ENCODE measurements at places on chromosomes 1 and 21.

DNA sequence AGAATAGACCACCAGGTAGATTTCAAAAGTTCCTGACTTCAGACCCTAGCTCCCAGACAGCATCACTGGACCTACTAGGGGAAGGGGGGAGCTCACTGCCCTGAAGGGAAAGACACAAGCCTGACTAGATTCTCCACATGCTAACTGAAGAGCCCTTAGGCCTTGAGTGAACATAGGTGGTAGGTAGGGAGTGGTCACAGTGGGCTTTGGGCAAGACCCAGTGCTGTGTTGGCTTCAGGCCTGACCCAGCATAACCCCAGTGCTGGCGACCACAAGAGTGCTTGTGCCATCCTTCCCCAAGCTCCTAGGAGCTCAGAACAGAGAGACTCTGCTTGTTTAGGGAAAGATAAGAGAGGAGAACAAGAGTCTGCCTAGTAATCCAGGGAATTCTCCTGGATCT is 51.1 kb upstream of the ACADM start:
- no peaks in the 10 kb centered on the region for H3K27me3 ChIP-seq
- no peaks in the 10 kb centered on the region for H3K36me3 ChIP-seq
- no peak overlapping the region for H3K4me3 ChIP-seq
- H3K4me1 ChIP-seq = peaks cover 36% of the 10 kb centered on the region
- H3K27ac ChIP-seq = peak overlapping the region; percentile 91

GRCh38 chr1:59827055-59827643 is 12.4 kb downstream of the HOOK1 start:
- no peaks in the 10 kb centered on the region for H3K36me3 ChIP-seq
- DNase-seq = no peak
- H3K4me1 ChIP-seq = no peaks in the 10 kb centered on the region

DNA sequence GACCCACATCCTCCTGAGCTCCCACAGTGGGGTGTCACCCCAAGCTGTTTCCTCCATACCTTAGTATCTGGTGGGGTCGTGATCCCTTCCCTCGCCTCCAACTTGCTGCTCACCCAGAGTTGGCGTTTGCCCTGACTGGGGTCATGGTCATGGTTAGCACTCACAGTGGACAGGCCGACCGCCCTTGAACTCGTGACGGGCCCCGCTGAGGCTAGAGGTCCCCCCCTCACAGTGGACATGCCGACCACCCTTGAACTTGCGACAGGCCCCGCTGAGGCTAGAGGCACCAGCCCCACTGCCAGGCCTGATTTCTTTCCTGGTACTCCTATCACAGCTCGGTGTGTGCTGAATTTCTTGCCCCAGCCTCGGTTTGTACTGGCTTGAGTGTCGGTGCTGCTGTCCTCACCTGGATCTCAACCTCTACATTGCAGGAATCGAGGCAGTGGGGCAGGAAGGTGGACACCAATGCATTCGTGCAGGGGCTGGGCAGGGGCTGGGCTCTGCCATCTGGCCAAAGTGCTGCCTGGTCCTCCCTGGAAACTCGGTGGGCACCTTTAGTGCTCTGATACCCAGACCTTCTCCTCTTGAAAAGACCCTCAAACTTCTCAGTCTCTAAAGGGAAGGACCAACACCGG is 37.5 kb upstream of the AJAP1 start:
- H3K4me3 ChIP-seq = no peak overlapping the region
- no peak overlapping the region for H3K27ac ChIP-seq
- DNase-seq = no peak
- H3K27me3 ChIP-seq = no peaks in the 10 kb centered on the region
- H3K36me3 ChIP-seq = no peaks in the 10 kb centered on the region

- H3K36me3 ChIP-seq = peaks cover 10% of the 10 kb centered on the region
- H3K4me1 ChIP-seq = peaks cover 3% of the 10 kb centered on the region
- no peaks in the 10 kb centered on the region for H3K27me3 ChIP-seq
- no peak overlapping the region for H3K27ac ChIP-seq
- no peak overlapping the region for H3K4me3 ChIP-seq
These were observed 95.3 kb downstream of the PIK3R3 start for GRCh38 chr1:46036894-46037839.

- peak; percentile 52 for DNase-seq
- no peak overlapping the region for H3K27ac ChIP-seq
These were observed 112.3 kb upstream of the NFIA start for GRCh38 chr1:60969971-60970509.

DNA sequence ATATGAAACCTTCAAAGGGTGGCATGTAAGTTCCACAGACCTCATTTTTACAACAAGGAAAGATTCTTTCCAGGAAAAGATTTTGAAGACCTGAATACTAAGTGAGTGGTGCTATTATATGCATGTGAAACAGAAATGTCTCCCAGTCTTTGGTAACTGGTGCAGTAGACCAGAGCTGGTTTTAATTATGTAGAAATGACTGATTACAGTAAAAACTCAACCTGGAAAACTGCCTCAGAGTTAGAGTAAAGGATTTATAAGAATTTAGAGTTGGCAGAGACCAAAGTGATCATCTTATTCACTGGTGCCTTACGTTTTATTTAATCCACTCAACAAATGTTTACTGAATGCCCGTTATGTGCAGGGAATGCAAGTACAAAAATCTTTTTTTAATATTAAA is 30.2 kb upstream of the LRRC8D start:
- H3K27me3 ChIP-seq = no peaks in the 10 kb centered on the region
- no peak overlapping the region for H3K4me3 ChIP-seq
- H3K4me1 ChIP-seq = peaks cover 8% of the 10 kb centered on the region
- DNase-seq = no peak
- no peak overlapping the region for H3K27ac ChIP-seq

DNA sequence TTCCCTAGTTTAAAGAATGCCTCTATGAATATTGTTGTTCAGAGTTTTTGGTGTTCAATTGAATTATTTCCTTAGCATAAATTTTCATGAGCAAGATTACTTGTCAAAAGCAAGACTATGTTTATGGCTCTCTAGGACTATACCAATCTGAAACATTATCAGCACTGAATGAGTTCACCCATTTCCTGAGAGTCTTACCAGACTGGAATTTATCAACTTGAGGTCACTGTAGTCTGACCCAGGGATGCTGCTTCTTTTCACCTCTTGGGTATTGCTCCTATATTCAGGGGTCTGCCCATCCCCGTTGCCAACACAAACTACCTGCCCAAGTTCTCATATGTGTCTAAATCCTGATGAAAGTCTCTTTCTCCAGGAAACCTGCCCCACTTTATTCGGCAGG is 42.6 kb downstream of the OPTC start:
- no peak for DNase-seq
- H3K4me3 ChIP-seq = no peak overlapping the region
- H3K36me3 ChIP-seq = no peaks in the 10 kb centered on the region
- peaks cover 32% of the 10 kb centered on the region for H3K27me3 ChIP-seq
- H3K27ac ChIP-seq = no peak overlapping the region

- no peaks in the 10 kb centered on the region for H3K27me3 ChIP-seq
- no peak overlapping the region for H3K4me3 ChIP-seq
- peaks cover 43% of the 10 kb centered on the region for H3K4me1 ChIP-seq
- no peaks in the 10 kb centered on the region for H3K36me3 ChIP-seq
- DNase-seq = peak; percentile 35
These were observed 459.2 kb upstream of the RUNX1 start for GRCh38 chr21:35508139-35508888.

GRCh38 chr1:199322278-199322677 is 683.4 kb downstream of the PTPRC start:
- H3K4me1 ChIP-seq = no peaks in the 10 kb centered on the region
- H3K27me3 ChIP-seq = no peaks in the 10 kb centered on the region
- no peak for DNase-seq

- no peak overlapping the region for H3K4me3 ChIP-seq
- 0 out of 2 replicates have a peak, but pooled peaks cover 3% of the 10 kb centered on the region for H3K4me1 ChIP-seq
- H3K27me3 ChIP-seq = peaks cover 11% of the 10 kb centered on the region
- H3K36me3 ChIP-seq = no peaks in the 10 kb centered on the region
- no peak for DNase-seq
These were observed 98.2 kb downstream of the EPHB2 start for GRCh38 chr1:22808676-22809483.

DNA sequence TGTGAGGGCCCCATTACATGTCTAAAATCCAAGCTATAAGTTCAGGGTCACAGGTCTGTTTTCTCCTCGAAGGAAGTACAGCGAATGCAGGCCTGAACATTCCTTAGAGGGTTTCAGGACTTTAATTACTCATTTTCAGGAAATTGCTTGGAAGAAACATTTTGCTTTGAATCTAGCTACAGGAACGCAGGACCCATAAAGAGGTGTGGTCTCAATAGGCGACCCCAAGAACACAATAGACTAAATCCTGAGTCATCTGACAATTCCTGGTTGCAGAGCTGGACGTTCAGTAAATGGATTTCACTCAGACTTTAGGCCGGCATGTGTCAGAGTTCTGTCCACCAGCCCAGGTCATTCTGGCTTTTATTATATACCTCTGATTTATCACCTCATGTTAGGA is 1.0 kb upstream of the ERG start:
- DNase-seq = no peak
- H3K27ac ChIP-seq = no peak overlapping the region
- H3K4me1 ChIP-seq = no peaks in the 10 kb centered on the region
- peaks cover 17% of the 10 kb centered on the region for H3K27me3 ChIP-seq
- H3K4me3 ChIP-seq = no peak overlapping the region

DNA sequence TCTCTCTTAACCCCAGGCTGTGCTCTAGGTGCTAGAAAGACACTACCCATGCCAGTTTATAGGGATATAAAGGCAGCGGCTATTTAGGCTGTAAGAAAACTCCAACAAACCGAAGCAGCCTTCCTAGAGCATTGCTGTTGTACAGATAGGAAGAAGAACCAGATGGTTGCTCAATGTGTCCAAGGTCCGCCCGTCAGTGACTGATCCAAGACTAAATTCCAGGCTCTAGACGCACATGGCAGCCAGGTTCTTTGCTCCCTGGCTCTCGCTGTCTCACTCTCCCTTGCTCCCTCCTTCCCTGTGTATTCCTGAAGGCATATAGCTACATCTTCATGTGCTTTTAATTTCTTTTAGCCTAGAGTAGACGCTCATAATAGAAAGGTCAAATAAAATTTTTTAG is 303.4 kb downstream of the KIF26B start:
- no peaks in the 10 kb centered on the region for H3K36me3 ChIP-seq
- no peak for DNase-seq
- H3K4me3 ChIP-seq = no peak overlapping the region
- no peak overlapping the region for H3K27ac ChIP-seq
- H3K4me1 ChIP-seq = no peaks in the 10 kb centered on the region
- H3K27me3 ChIP-seq = peaks cover 16% of the 10 kb centered on the region

GRCh38 chr1:101453844-101454243 is 217.0 kb downstream of the S1PR1 start:
- no peak overlapping the region for H3K27ac ChIP-seq
- H3K4me1 ChIP-seq = no peaks in the 10 kb centered on the region
- DNase-seq = no peak
- H3K4me3 ChIP-seq = no peak overlapping the region
- H3K36me3 ChIP-seq = no peaks in the 10 kb centered on the region

DNA sequence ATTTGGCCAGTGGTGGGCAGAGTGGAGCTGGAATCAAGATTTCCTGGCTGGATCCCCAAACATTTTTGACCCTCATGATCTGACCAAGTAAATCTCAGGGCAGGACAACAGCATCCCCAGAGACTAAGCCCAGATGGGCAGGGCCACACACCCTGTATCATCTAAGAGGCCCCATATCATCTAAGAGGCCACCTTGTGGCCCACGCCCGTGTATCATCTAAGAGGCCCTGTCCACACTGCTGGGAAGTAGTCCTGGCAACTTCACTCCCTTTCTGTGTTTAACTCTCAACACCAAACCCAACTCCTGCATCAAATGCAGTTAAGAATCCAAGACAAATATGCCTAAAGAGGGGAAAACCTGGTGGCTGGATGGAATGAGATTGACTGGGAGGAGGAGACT is 81.6 kb upstream of the SSX2IP start:
- no peak overlapping the region for H3K27ac ChIP-seq
- H3K4me3 ChIP-seq = no peak overlapping the region
- no peak for DNase-seq
- no peaks in the 10 kb centered on the region for H3K36me3 ChIP-seq

DNA sequence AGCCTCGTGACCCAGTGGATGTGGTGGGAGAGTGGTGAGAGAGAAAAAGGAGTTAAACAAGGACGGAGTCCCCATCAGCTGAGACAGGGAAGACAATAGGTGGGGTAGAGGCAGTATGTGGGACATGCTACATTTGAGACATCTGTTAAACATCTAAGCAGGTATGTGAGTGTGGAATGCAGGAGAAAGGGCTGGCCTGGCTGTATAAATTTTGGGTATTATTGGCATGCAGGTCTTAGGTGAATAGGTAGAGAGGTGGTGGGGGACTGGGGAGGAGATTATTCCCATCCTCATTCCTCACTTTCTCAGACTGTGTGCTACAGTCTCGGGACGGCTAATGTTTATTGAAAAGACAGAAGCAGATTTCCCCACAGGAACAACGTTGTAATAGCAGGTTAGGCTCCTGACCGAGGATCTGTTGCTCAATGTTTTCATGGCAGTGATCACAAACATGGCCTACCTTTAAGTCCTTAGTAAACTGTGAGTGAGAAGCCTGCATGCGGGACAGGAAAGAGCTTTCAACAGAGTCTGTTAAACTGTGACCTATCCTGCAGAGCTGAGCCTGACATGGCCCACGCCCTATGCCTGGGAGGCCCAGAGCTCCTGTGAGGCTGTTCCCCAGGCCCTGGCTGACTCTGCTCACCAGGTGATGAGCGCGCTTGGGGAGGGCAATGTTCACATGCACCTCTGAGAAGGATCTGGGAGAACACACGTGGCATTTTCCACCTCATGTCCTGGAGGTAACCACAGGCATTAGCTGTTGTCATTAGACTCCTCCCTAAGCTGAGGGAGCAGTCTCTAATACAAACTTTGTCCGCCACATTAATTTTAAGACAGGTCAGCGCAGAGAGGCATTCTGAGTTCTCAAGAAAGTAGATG is 16.5 kb downstream of the VSIG8 start:
- no peaks in the 10 kb centered on the region for H3K36me3 ChIP-seq
- H3K27me3 ChIP-seq = peaks cover 18% of the 10 kb centered on the region
- no peak overlapping the region for H3K27ac ChIP-seq
- no peak for DNase-seq
- no peaks in the 10 kb centered on the region for H3K4me1 ChIP-seq
- H3K4me3 ChIP-seq = no peak overlapping the region

- H3K4me3 ChIP-seq = peak overlapping the region; percentile 59
- no peak for DNase-seq
- peak overlapping the region; percentile 72 for H3K27ac ChIP-seq
These were observed 478 bp downstream of the C2CD2 start for GRCh38 chr21:41953249-41953830.

- no peak overlapping the region for H3K4me3 ChIP-seq
- H3K36me3 ChIP-seq = no peaks in the 10 kb centered on the region
- H3K4me1 ChIP-seq = no peaks in the 10 kb centered on the region
- DNase-seq = no peak
These were observed 256.6 kb upstream of the RGS18 start for GRCh38 chr1:191901651-191902050.

GRCh38 chr1:211033921-211034525 is 99.9 kb downstream of the KCNH1 start:
- H3K27me3 ChIP-seq = no peaks in the 10 kb centered on the region
- no peaks in the 10 kb centered on the region for H3K4me1 ChIP-seq
- H3K36me3 ChIP-seq = no peaks in the 10 kb centered on the region
- H3K27ac ChIP-seq = no peak overlapping the region

DNA sequence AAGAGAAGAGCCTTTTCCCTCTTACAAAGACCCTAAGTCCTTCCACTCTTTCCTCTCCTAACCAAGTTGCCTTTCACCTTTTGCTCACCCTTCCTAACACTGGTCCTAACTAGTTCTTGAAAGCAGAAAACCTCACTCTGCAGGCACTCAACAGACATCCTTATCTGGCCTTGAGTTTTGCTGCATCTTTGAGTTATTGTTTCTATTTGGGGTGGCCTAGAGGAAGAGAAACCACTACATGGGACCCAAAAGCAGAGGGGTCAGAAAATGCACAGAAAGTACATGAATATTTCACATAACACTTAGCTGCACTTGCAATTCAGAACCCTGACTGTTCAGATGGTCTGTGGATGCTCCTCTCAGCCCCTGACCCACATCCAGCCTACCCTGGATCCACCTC is 178.3 kb upstream of the SYT6 start:
- H3K36me3 ChIP-seq = no peaks in the 10 kb centered on the region
- peaks cover 8% of the 10 kb centered on the region for H3K27me3 ChIP-seq
- DNase-seq = no peak
- no peak overlapping the region for H3K27ac ChIP-seq
- no peaks in the 10 kb centered on the region for H3K4me1 ChIP-seq
